ENCODE measurements at places on chromosomes 13 and 19. TPM values are rescaled to one million over a fixed set of nuclear protein-coding genes. Genes with fewer than 3 reads are reported as not detected.
A peak's percentile ranks its signal among the peaks of the same experiment; 100 is the strongest.

GRCh38 chr19:10763411-10763810 is 45.5 kb downstream of the DNM2 start:
- no peak for DNase-seq

- no peak for DNase-seq
Measured at GRCh38 chr13:108508263-108508662, 121.1 kb upstream of the MYO16 start.

DNA sequence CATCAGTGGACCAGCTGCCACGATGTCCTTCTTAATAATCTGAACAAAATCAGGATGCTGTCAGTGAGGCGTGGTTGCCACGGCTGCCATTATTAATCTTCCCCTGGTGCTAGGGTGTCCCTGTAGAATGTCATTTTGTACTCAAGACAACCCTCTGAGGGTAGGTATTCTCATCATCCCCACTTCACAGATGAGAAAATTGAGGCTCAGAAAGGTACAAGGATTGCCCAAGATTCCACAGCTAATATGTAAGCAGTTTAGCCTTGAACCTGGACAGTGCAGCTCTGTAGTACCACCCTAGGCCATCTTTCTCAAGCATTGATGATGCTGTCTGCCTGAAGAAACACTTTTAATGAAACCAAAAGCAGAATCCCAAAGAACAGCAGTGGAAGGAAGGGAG is 8.1 kb downstream of the PPP2R1A start:
- DNase-seq: no peak

- no peak for DNase-seq
Measured at GRCh38 chr19:7442423-7442822, 46.4 kb downstream of the PEX11G start.

DNA sequence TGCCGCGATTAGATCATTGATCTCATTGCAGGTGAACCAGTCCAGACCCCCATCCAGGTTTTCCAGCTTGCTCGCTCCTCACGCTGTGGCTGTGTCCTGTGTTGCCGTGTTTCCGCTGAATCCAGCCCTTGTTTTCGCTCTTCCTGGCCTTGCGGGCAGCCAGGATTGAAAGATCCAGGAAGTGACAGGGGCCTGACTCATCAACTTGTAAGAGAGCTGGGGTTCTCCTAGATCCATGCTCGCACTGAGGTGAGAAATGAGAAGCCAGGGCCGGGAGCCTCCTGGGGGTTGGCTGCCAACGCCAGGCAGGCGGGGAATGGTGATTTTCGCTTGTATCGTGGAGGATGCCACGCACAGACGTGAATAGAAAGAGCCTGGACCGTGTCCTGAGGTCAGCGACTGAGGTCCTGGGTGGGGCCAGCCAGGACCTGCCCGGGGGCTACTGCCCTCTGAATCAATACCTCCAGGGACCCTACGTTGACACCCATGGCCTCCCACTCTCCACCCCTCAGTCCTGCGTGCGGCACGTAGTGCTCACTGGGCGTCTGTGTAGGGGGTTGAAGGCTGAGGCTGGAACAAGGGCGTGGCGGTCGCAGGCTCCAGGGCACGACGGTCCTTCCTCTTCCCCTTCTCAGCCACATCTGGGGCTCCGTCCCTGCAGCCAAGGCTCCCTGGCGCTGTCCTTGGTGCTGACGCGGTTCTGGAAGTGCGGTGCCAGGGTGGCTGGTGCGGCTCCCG is 7.3 kb upstream of the PTPRH start:
- peak; percentile 99 for DNase-seq

- DNase-seq: peak; percentile 84
Measured at GRCh38 chr19:342801-343421, 1.7 kb downstream of the MIER2 start.

The IL17D gene
- 0.71 TPM for total RNA-seq

The SULT2A1 gene
- total RNA-seq: not detected

The EFNA2 gene
- total RNA-seq: not detected

The NCAN gene
- total RNA-seq: not detected

The ZFR2 gene
- total RNA-seq: not detected

The ZNF865 gene
- total RNA-seq: 1.4 TPM

The NKPD1 gene
- not detected for total RNA-seq

The ZNF681 gene
- 3.1 TPM for total RNA-seq
